Forelimb muscle (tissue), 1 donor: ENCODE measurements at places on chromosomes 4 and X. TPM values are rescaled to one million over a fixed set of nuclear protein-coding genes. Genes with fewer than 3 reads are reported as not detected.

ACE2 gene
- polyA plus RNA-seq: not detected

TSPAN7 gene
- polyA plus RNA-seq: 122 TPM

APOO gene
- 13.6 TPM for polyA plus RNA-seq

FRMD7 gene
- 0.18 TPM for polyA plus RNA-seq

NUDT6 gene
- polyA plus RNA-seq: 8.1 TPM

CCSER1 gene
- 0.22 TPM for polyA plus RNA-seq

CCNQ gene
- 15.6 TPM for polyA plus RNA-seq

RPA4 gene
- polyA plus RNA-seq: 0.09 TPM

TEX11 gene
- polyA plus RNA-seq: 0.06 TPM

DDIT4L gene
- 12.5 TPM for polyA plus RNA-seq

TBC1D25 gene
- 8.7 TPM for polyA plus RNA-seq

BST1 gene
- polyA plus RNA-seq: 3.9 TPM

MFAP3L gene
- 1.4 TPM for polyA plus RNA-seq

PCDH11X gene
- 0.04 TPM for polyA plus RNA-seq

RHOXF2 gene
- polyA plus RNA-seq: 0.09 TPM

HTT gene
- 21.1 TPM for polyA plus RNA-seq

CTSO gene
- polyA plus RNA-seq: 26.0 TPM

FGFR3 gene
- 1.2 TPM for polyA plus RNA-seq

RBMXL3 gene
- not detected for polyA plus RNA-seq

FAM47E gene
- 1.5 TPM for polyA plus RNA-seq

CLTRN gene
- polyA plus RNA-seq: 0.61 TPM

SLC16A2 gene
- 47.2 TPM for polyA plus RNA-seq

GRIA3 gene
- 2.0 TPM for polyA plus RNA-seq

CNGA1 gene
- polyA plus RNA-seq: 0.94 TPM

IL2RG gene
- 1.5 TPM for polyA plus RNA-seq

DOK7 gene
- polyA plus RNA-seq: 18.4 TPM

GPR50 gene
- not detected for polyA plus RNA-seq

C1QTNF7 gene
- 2.5 TPM for polyA plus RNA-seq

TBC1D9 gene
- polyA plus RNA-seq: 13.8 TPM

GLRA3 gene
- not detected for polyA plus RNA-seq

COL25A1 gene
- polyA plus RNA-seq: 9.5 TPM

HEPH gene
- 3.8 TPM for polyA plus RNA-seq

P2RY8 gene
- 0.51 TPM for polyA plus RNA-seq

USP51 gene
- 3.5 TPM for polyA plus RNA-seq

ATP1B4 gene
- 325 TPM for polyA plus RNA-seq

ZDHHC9 gene
- polyA plus RNA-seq: 27.8 TPM

HAND2 gene
- 0.10 TPM for polyA plus RNA-seq

TMEM271 gene
- not detected for polyA plus RNA-seq

EGFL6 gene
- polyA plus RNA-seq: 72.1 TPM
